NCI-H2081 (cell line): ENCODE measurements at places on chromosomes 2 and 18.
A peak's percentile ranks its signal among the peaks of the same experiment; 100 is the strongest.

- no peak for DNase-seq
Observed at GRCh38 chr2:191280290-191280689, 35.1 kb downstream of the MYO1B start.

GRCh38 chr2:5290900-5291546 is 401.2 kb upstream of the SOX11 start:
- no peak for DNase-seq

DNA sequence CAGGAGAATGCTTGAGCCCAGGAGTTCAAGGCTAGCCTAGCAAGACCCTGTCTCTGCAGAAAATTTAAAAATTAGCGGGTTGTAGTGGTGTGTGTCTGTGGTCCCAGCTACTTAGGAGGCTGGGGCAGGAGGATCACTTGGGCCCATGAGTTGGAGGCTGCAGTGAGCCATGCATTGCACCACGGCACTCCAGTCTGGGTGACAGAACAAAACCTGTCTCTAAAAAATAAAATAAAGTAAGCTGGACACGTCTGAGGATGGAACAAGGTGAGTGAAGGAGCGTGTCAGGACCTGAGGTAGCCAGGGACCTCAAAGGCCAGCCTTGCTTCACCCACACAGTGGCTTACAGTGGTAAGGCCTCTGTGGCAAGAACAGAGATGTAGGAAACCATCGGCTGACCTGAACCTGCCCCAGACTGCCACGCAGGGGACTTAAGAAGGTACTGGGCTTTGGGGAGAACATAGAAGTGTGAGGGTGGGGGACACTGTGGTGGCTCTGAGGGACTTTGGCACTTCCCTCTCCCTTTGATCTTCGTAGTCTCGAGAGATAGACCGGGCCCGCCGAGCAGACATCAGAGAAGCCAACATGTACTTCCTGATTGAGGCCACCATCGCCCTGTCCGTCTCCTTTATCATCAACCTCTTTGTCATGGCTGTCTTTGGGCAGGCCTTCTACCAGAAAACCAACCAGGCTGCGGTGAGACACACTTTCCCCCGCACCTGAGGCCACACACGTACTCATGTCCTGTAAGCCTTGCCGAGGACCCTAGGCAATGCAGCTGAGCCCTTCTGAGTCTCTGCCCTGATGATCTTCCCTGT is 7.5 kb downstream of the SLC11A1 start:
- DNase-seq, result no peak

GRCh38 chr2:204898928-204899640 is 353.8 kb downstream of the PARD3B start:
- no peak for DNase-seq

- DNase-seq, result peak; percentile 2
Observed at GRCh38 chr2:128026448-128027277, 1.2 kb downstream of the SAP130 start.

DNA sequence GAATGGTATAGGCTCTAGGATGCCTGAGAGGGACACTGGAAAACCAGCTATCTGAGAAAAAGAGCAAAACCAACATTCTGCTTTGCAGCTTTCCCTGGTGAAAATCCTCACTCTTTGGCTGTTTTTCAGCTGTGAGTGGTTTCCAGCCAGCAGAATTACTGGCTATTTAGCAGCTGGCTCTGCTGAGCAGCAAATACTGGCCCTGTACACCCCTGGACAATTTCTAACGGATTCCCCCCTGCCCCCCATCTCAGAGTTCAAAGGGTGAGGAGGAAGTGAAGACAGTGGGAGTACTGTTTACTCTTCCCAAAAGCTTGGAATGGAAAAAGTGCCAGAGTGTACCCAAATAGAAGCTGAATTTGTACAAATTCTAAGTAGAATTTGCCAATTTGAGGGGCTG is 26.1 kb upstream of the IMP4 start:
- no peak for DNase-seq

- DNase-seq, result no peak
Observed at GRCh38 chr18:49944663-49945062, 131.3 kb upstream of the ACAA2 start.

GRCh38 chr2:205868773-205869333 is 186.6 kb downstream of the NRP2 start:
- no peak for DNase-seq

GRCh38 chr2:137826373-137827372 is 137.6 kb upstream of the HNMT start:
- no peak for DNase-seq

- no peak for DNase-seq
Observed at GRCh38 chr2:134866498-134867099, 28.2 kb downstream of the ACMSD start.

- DNase-seq, result no peak
Observed at GRCh38 chr18:46289931-46290330, 185.7 kb downstream of the HAUS1 start.

- no peak for DNase-seq
Observed at GRCh38 chr2:210928714-210929113, 372.3 kb downstream of the CPS1 start.

DNA sequence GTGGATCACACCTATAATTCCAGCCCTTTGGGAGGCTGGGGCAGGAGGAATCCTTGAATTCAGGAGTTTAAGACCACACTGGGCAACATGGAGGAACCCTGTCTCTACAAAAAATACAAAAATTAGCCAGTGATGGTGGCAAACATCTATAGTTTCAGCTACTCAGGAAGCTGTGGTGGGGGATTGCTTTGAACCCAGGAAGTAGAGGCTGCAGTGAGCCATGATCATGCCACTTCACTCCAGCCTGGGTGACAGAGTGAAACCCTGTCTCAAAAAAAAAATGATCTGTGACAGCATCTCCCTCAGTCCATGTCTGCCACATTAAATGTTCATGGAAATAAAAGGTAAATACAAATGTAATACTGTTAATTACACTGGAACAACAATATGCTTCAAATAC is 121.4 kb upstream of the COL5A2 start:
- DNase-seq, result no peak
